NCI-H2081 treated with DMSO at 0.1 percent for 48 hours (cell line): ENCODE measurements at places on chromosomes 12 and 14.

- peak; percentile 33 for DNase-seq
Observed at GRCh38 chr14:61710853-61711817, 15.8 kb downstream of the HIF1A start.

DNA sequence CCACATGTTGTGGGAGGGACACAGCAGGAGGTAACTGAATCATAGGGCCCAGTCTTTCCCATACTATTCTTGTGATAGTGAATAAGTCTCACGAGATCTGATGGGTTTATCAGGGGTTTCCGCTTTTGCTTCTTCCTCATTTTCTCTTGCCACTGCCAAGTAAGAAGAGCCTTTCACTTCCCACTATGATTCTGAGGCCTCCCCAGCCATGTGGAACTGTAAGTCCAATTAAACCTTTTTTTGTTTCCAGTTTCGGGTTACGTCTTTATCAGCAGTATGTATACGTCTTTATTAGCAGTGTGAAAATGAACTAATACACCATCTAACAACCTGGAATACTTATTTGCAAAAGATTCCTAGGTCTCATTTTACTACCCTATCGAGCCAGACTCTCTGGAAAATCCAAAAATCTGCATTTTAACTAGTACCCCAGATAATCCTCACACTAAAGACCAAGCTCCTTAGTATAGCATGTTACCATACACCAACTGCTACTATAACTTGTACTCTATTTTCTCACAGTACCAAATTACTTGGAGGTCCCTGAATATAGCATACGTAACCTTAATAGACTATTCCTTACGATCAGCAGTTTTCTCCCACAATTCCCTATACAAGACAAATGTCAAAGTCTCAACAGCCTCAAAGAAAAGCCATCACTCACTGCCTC is 11.5 kb downstream of the GTF2A1 start:
- DNase-seq, result no peak

DNA sequence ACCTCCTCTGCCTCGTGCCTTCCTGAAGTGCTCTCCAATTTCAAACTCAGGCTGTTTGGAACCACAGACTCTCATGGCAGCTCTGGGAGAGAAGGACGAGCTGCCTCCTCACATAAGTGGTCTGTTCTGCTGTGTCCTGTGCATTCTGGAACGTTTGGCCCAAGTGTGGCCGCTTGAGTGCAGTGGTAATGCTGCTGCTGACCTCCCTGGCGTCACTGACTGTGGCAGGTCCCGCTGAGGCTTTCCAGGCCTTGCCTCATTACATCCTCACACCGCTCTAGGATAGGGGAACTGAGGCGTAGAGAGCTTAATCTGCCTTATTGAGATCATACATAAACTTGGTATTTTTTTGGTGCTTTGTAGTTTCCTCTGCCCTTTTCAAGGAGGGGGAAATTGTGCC is 14.2 kb downstream of the CCDC92 start:
- DNase-seq, result no peak

DNA sequence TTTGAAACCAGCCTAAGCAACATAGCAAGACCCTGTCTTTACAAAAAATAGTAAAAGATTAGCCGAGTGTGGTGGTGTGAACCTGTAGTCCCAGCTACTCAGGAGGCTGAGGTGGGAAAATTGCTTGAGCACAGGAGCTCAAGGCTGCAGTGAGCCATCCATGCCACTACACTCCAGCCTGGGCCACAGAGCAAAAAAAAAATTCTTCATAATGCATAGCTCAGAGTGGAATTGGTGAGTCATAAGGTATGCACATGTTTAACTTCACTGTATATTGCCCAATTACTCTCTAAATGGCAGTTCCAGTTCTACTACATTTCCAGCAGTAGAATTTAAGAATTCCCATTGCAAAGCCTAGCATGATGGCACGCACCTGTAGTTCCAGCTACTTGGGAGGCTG is 26.8 kb upstream of the CLIP1 start:
- DNase-seq, result no peak

- no peak for DNase-seq
Observed at GRCh38 chr12:68970951-68971350, 38.0 kb upstream of the CPM start.

DNA sequence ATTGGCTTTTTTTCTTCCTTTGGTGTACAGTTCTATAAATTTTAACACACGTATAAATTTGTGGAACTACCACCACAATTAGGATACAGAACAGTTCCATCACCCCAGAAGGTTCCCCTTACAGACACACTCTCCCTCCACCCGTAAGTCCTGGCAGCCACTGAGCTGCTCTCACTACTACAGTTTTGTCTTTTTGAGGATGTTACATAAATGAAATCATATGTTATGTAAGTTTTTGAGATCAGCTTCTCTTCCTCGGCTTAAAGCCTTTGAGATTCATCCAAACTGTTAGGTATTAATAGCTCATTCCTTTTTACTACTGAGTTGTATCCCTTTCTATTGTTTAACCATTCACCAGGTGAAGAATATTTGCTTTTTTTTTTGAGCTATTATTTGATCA is 74.3 kb upstream of the SLC24A4 start:
- DNase-seq, result no peak

DNA sequence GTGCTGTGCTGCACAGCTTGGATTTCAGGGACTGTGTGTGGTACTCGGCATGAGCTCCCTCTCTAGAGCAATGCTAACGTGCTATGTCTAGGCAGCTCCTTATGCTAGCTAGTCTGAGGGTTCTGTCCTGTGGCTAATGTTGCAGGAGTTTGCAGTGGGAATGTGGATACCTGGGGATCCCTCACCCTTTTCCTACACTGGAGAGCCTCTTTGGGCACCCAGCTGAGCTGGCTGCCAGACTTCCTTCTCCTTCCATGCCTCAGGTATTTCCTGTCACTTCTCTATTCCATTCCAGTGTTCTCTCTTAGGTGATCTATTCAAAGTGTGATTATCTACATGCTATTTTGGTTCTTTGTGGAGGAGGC is 64.9 kb downstream of the FBXO33 start:
- DNase-seq, result no peak

GRCh38 chr12:15114501-15114900 is 106.7 kb downstream of the RERG start:
- DNase-seq, result no peak

- DNase-seq, result no peak
Observed at GRCh38 chr14:104753528-104754212, 723 bp downstream of the SIVA1 start.

- DNase-seq, result no peak
Observed at GRCh38 chr12:100414739-100415138, 57.9 kb downstream of the SLC17A8 start.

- no peak for DNase-seq
Observed at GRCh38 chr12:55172686-55173085, 46.5 kb downstream of the OR9K2 start.

- no peak for DNase-seq
Observed at GRCh38 chr14:86672080-86672479, 1142.1 kb downstream of the FLRT2 start.

DNA sequence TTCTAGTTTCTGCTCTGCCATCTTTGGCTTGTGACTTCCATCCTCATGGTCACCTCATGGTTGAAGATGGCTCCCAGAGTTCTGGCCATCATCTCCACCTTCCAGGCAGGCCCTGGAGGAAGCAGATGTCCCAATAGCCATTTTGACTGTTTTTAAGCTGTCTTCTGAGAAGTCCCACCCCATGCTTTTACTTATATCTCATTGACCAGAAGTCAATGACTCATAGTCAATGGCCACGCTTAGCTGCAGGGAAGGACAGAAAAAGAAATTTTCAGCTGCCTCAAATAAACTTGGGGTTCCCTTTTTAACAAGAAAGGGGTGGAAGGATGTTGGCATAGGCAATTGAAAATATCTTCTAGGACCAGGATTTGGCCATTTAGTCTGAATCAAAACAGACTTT is 168.1 kb downstream of the AACS start:
- no peak for DNase-seq

- DNase-seq, result no peak
Observed at GRCh38 chr12:50326590-50327284, 43.4 kb upstream of the LIMA1 start.
